ENCODE measurements at places on chromosomes 3 and 15.

DNA sequence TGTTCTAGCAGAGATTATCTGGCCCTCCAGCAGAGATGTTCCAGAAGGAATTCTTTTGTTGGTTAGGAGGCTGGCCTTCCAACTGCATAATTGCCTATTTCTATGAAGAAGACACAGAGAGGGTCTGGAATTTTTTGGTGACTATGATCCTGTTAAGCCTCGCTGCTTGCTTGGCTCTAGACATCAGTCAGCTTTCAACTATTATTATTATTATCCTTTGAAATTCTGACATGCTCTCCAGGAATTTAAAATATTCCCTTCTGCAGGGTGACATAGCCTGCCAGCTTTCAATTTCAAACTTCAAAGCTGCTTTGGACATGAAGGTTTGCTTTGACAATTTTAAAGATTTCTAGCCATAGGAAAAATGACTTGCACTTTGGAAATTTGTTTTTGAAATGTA lies 26.3 kb upstream of the ZNF148 start:
- no peak for DNase-seq

DNA sequence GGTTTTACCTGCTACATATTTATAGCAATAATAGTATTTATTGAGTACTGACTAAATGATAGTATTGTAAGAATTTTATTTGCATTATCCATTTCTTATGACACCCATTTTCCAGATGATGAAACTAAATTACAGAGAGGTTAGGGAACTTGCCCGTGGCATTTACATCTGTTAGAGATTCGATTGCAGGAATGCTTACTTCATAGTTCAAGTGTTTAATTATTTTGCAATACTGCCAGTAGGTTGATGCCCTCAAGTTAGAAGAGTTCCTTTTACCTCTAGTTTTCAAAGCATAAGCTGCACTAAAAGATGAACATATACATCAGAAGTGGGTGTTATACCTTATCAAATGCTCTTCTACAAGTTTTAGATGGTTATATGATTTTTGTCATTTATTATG lies 362.8 kb upstream of the RGMA start:
- DNase-seq, result no peak

GRCh38 chr3:69254351-69254750 lies 131.5 kb downstream of the FRMD4B start:
- DNase-seq, result no peak

DNA sequence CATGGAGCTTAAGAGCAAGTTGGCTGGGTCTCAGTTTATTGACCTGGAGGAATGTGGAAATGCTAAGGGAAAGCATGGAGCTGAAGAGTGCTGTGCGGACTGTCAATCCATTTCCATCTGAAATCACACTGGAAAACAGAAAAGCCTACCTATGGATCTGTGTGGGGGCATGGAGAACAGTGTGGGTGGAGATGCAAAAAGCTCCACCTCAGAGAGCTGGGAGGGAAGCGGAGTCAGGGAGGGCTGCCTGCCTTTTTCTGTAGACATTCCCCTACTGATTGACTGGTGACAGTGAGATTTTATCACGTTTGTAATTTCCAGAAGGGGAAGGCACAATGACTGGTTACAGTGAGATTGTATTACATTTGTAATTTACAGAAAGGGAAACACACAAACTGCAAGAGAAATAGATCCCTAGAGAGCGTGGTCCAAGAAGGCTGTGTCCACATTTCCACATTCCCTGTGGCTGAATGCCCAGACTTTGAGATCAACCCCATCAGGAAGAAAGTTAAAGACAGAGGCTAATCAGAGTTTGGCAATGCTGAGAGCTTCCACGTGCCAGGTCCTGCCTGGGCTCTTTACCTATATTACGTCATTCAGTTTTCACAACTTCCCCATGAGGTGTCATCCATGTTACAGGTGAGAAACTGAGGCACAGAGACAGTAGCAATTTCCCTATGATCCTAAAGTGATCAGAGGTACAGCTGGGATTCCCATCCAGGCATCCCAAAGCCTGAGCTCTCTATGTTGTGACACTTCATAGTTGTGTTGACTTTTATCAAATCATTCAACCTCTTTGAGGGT lies 67.7 kb upstream of the NSMCE3 start:
- DNase-seq, result no peak

DNA sequence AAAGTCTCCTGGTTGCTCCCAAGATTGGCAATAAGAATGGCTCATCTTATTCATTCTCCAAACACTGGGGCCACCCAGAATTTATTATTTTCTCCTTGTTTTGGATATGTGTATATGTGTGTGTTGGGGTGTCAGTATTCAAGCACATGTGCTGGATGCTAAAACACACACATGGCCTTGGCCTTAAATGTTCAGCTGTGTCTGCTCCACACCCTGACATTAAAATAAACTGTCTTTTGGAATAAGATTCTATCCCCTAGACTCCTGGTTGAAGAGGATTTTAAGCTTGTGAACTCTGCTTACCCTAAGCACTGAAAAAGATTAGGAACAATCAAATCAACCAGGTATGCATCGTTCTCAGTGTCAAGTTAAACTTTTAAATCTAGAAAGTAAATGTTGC lies 382.9 kb upstream of the MCTP2 start:
- DNase-seq, result no peak

GRCh38 chr3:112519424-112520001 lies 20.2 kb upstream of the BTLA start:
- no peak for DNase-seq

GRCh38 chr15:34437687-34438086 lies at the start of gene GOLGA8A:
Gene GOLGA8A (minus strand): TSS chr15:34437808. CDS start chr15:34389691, 48,117 bp downstream.
- DNase-seq, result peak; percentile 86

DNA sequence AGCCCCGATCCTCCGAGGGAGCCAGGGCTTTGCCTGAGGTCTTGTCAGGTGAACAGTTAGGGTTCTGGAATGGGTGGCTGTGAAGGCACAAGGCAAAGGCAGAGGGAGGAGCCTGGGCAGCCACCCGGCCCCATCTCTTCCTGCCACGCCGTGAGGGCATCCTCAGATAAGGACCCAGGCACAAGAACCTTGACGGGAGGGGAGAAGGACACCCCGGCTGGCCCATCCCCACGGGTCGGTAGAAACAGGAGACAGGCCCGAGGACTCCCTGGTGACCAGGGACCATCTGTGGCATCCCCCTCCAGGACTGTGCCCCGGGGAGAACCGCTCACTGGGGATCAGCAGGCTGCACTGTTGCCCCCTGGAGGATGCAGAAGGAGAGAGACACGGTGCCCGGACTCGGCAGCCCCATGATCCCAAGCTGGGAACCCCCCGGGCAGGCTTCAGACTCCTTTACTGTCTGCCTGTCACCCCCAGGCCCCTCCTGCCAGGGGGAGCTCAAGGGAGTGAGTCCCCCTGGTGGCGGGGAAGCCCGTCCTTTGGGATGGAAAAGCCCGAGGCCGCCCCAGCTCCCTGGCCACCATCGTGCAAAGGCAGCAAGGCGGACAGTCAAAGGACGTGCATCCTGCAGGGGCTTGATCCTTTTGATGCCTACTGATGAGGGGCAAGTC lies 12.3 kb upstream of the PCSK6 start:
- DNase-seq, result no peak

DNA sequence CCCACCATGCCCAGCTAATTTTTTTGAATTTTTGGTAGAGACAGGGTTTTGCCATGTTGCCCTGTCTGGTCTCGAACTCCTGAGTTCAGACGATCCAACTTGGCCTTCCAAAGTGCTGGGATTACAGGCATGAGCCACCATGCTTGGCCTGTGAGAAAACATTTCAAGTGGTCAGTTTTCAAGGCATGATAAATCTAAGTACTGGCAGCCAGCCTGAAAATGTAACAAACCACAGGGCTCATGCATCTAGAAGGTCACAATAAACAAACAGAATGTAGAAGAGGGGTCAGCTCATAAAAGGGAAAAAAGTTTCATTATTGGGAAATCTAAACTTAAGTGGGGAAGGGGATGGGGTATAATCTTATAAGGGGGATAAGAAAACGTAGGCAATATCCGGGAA lies 39.9 kb downstream of the PPCDC start:
- no peak for DNase-seq

- DNase-seq, result no peak
Observed at GRCh38 chr15:69546182-69546581, 93.6 kb downstream of the RPLP1 start.

- DNase-seq, result no peak
Observed at GRCh38 chr3:152474585-152474984, 205.9 kb downstream of the MBNL1 start.

DNA sequence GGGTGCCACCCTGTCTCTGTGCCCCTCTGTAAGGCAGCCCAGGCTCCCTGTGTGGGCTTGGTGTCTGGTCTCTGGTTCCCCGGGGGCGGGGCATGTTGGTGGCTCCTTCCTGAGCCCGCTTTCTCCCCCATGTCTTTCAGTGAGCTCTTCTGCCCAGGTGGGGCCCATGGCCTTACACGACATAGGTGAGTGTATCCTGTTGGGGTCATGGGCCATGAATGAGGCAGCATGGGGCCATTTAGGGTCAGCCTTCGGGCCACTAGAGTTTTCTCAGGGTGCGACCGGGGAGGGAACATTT lies 195.1 kb downstream of the UBE3A start:
- DNase-seq, result no peak

DNA sequence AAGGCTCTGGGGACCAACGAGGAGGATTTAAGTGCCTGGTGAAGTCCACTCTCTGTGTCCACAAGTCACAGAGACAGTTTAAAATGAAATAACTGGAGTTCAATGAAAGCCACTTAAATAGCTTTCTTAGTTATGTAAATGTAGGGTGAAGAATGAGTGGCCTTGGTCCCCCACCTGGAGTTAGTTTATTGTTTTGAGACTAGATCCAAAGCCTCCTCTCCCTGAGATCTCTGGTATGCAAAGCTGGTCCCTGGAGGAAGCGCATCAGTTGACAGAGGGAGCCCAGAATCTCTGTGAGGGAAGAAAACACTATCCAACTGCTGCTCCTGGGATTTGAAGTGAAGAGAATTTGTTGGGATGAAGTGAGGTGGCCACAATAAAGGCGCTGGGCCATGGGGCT lies 40.5 kb downstream of the EXOG start:
- no peak for DNase-seq

DNA sequence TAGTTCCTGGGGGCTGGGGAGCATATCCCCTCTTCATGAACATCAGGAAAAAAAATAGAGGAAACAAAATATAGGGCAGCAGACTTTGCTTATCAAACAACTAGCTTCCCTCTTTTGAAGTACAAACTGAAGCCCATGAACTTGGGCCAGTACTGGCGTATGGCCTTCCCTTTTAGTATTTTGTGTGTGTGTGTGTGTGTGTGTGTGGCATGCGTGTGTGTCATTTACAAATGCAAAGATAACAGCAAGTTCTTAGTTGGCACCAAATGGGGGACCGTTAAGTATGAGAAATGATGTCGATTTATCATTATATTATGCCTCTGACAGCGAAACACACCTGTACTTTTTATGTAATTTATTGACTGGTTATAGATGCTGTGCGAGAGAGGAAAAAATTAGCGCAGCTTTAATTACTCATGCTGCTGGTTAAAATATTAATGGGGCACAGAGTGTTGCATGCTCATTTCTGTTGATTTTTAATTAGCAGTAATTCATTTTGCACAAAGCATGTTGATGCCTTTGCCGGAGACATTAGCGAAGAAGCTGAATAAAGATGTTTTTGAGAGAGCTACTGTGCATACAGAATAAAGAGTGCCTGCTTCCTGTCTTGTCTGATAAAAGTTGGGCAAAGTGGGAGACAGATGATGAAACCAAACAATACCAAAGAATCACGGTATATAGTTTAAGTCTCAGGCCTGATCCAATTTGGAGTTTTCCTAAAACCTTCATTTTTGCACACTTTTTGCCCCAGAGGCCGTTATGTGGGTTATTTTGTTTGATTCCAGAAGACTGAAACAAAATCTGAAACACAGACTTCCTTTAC lies 297.1 kb downstream of the SATB1 start:
- DNase-seq, result no peak

- DNase-seq, result no peak
Observed at GRCh38 chr3:151722856-151723255, 10.9 kb upstream of the AADACL2 start.

DNA sequence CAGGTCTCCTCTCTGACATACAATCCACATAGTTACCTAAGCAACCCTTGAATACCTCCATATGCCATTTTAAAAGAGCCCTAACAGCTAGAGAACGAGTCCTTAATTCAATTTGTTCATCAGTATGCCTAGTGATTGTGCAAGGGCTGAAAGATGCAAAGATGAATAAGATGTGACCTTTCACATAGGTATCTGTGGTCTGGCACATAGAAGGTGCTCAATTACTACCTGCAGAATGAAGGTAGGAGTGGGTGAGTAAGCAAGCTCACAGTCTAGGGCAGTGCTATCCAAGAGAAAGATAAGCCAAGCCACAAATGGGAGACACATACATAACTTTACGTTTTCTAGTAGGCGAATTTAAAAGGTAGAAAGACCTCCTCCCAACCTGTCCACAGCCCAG lies 157.9 kb downstream of the OSBPL10 start:
- no peak for DNase-seq

GRCh38 chr3:38726751-38727150 lies 77.3 kb upstream of the SCN5A start:
- DNase-seq, result no peak

DNA sequence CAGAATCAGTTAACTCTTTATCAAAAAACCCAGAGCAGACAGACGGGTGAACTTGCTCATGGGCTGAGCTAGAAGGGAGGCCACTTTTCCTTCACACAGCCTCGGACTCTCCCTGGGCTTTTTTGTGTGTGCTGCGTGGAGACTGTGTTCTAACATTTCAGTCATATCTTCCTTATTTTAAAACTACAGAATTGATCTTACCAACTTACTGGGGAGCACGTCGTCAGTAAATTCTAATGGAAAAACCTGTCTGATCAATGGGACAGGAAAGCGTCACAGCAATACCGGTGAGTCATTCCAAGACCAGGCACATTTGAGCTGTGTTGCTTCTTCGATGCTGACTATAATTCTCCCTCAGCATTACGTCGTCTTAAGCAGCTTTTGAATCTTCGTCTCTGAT lies 145.1 kb downstream of the LPP start:
- DNase-seq, result no peak

- DNase-seq, result no peak
Observed at GRCh38 chr15:80750575-80750974, 28.6 kb upstream of the CEMIP start.

- no peak for DNase-seq
Observed at GRCh38 chr3:31406896-31407295, 125.8 kb upstream of the STT3B start.

DNA sequence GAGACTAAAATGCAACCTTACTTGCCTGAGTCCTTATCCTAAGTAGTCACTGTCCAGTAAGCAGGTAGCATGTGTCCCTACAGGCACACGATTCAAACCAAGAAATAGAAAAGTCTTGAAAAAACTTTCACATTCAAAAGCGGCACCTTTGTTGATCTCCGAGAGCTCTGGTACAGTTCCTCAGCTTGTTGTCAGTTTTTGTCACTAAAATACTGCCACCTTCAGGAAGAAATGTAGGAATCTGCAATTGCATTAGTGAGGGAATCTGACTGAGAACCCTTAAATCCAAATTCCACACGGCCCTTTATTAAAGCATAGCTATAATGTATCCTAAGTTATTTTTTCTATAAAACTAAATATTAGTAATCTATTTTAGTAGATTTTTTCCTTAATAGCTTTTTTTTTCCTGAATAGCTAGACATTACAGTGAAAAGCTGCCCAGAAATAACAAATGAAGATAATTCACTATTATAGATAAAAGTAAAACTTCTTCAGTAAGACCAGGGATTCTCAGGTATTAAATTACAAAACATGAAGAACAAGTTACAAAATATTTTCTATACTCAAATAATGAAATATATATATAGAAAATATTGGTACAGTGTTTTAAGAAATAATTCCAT lies 44.0 kb downstream of the CCDC54 start:
- DNase-seq, result no peak

- no peak for DNase-seq
Observed at GRCh38 chr3:113557374-113557773, 25.0 kb downstream of the SIDT1 start.
